ENCODE measurements at places on chromosomes 4 and X. TPM values are rescaled to one million over a fixed set of nuclear protein-coding genes. Genes with fewer than 3 reads are reported as not detected.
A peak's percentile ranks its signal among the peaks of the same experiment; 100 is the strongest.

DNA sequence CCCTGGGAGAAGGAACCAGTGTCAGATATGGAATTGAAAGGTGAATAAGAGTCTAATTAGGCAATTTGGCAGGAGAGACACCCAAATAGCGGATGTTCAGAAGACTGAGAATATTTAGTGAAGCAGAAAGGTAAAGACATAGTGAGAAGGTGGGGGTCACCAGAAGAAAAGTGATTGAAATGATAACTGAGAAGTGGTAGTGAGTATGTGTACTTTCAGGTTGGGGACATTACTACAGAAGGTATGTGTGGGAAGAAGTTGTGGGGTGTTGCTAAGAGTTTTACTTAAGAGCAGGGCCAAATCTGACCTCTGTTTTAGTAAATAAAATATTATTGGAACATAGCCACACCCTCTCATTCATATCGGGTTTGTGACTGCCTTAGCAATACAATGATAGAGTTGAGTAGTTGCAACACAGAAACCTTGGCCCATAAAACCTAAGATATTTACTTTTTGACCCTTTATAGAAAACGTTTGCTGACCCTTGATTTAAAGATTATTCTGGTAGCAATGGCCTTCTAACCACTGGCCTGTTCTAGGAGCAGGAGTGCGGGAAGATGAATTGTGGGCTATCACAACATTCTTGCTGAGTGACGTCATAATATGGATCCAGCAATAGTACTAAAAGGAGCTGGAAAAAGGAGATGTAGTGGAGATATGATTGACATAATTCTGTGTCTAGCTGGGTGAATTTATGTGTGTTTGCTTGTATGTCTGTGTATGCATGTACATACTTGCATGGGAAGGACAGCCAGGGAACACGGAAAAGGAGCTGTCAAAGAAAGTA lies 115.3 kb downstream of the HS3ST1 start:
- peak; percentile 2 for DNase-seq

- no peak for DNase-seq
These were observed 11.7 kb downstream of the SLC25A43 start for GRCh38 chrX:119410854-119411253.

DNA sequence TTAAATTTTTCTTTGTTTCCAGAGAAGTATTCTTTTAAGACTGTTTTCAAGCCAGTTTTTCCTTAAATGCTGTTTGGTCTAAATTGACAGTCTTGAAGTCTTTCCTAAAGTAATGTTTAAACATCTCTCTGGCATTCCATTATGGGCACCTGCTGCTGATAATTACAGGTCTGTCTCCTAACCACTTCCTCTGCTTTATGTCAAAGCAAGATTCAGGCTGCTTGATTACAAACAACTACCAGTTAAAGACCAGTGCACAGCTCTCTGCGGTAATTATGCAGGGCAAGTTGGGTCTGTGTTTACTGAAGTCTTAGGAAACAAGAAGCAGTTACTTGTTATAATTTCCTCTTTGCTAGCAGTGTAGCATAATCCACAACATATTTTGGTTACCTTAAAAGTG lies 17.6 kb downstream of the UNC5C start:
- DNase-seq, result no peak

SYTL4 gene
- 5.1 TPM for total RNA-seq

DNA sequence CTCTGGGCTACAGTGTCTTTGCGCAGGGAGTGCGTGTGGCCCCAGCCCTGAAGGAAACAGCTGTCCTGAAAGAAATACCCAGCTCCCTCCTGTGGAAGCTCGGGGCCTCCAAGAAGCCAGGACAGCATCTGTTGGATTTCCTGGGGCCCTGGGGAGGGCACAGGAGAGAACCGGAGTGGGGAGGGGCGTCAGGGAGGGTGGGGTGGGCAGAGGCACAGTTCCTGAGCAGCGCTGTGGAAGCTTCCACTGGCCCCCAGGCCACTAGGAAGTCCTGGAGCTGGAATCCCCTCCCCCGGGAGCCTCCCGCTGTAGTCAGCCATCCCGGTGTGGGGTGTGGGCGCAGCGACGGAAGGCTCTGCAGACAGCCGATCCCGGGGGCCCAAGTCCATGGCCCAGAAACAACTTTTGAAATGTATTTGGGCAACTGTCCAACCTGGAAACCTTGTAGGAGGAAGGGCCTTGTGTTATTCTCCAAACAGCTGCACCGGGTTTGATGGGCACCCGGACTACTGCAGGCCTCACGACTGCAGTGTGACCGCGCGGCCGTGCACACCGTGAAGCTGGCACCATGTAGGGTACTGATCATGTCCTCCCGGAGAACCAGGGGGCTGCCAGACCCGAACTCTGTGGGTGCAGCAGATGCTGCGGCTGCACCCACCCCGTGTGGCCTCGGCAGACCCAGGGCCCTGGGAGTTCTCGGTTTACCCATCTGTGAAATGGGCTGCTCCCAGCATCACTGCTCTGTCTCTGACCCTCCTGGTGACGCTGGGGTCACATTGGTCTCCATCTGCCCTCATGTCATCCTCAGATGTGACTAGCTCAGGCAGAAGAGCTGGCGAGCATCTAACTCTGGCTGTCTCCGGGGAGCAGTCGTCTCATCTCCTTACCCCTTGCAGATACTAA lies 68.5 kb upstream of the HMX1 start:
- no peak for DNase-seq

NAP1L3 gene
- 12.4 TPM for total RNA-seq

DNA sequence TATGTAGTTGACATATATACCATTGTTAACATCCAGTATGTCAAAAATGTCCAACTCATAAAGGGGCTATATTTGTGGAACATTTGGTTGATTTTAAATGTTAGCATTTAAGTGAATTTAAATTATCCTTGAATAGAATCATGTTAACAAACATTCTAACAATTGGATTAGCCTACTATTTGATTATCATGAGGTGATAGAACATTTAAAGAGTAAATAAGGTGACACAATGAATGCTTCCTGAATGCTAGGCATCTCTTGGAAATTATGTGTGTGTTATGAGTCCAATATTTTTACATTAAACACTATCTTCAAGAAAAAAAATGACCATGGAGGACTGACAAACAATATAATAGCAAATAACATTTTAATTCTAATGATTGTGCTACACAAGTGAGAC lies 901.9 kb upstream of the AGA start:
- no peak for DNase-seq

ARHGAP24 gene
- total RNA-seq, result 67.6 TPM

FAM236B gene
- total RNA-seq, result not detected

LONRF3 gene
- total RNA-seq, result not detected
